ENCODE measurements at places on chromosomes 12 and 14.

GRCh38 chr14:64704143-64704742 is at the start of gene PLEKHG3:
Gene PLEKHG3, plus strand, starts transcription at chr14:64704424. Its CDS starts 23,208 bp downstream, at chr14:64727632.
- DNase-seq, result peak; percentile 85

- no peak for DNase-seq
Measured at GRCh38 chr14:75200451-75200850, 24.0 kb upstream of the TMED10 start.

DNA sequence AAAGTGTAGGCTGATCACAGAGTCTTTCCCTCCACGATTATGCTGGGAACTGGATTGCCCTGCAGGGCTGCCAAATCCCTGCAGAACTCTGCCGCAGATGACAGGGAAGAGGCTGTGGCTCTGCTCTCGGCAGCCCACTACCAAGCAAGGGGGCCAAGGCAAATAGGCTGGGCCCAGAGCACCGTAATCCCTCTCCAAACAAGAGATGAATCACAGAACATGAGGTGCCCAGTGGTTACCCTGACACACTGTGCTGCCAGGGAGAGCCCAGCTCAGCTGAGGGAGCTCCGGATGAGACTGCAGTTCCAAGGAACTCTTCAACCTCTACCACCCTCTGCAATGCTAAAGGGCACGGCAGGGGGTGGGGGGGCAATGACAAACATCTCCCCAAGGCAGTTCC is 33.9 kb downstream of the STON2 start:
- no peak for DNase-seq

DNA sequence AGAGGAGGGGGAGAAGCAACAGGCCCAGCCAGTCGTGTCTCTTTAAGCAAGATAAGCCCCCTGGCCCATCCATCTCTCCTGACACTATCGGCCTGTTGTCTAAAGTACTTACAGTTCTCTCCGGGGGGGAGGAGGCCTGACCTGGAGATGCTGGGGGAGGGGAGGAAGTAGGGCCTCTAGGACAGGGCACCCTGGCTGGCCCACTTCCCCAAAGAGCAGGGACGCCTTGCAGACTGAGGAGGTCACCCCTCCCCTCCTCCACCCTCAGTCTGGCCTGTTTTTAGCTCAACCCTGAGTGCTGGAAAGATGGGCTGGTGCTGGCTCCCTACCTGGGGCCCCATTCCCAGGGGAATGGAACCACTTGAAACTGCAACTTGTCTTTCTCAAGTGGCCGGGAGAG is 70.3 kb downstream of the TBX5 start:
- no peak for DNase-seq

DNA sequence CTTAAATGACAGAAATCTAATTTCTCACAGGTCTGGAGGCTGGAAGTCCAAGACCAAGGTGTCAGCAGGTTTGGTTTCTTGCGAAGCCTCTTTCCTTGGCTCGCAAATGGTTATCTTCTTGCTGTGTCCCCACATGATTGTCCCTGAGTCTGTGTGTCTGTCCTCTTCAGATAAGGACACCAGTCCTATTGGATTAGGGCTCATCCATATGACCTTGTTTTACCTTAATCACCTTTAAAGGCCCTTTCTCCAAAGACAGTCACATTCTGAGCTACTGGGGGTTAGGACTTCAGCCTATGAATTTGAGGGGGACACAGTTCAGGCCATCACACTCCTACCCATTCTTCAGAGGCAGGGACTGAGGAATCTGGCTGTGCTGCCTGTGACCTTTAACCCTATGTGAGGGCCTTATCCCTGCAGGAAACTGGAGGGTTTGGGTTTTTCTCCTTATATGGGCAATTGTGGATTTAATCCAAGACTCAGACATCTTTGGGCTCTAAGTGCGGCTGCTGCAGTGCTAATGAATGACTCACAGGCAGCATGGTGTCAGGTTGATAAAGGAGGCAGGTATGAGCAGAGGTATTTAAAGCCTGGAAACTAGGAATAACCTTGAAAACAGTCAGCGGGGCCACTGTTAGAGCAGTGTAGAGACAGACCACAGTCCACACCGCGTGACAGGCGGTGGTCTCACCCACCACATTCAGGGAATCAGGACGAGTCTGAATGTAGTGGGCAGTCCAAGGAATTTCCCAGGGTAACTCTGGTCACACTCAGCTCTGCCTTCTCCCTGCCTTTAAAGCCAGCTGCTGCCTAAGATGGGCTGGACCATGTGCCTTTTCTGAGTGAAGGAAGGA is 10.2 kb downstream of the TPCN1 start:
- no peak for DNase-seq

DNA sequence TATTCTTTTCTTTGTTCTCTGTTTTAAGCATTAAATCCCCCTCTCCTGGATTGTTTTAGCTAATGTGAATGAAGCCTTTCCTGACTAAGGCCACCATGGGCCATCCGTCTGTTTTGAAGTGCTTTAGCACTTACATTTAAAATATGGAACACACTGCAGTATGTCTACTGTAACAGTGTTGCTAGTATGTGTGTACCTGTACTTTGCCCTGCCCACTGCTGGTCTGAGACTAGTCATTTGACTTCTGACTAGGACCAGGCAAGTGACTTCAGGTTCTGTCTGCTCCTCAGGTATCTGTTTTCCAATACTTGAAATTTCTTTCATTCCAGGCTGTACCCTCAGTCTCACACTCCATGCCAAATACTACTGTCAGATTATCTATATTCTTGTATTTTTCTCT is 120.1 kb upstream of the TSPAN8 start:
- no peak for DNase-seq

- DNase-seq, result no peak
Measured at GRCh38 chr12:132384916-132385774, 55.8 kb upstream of the GALNT9 start.

DNA sequence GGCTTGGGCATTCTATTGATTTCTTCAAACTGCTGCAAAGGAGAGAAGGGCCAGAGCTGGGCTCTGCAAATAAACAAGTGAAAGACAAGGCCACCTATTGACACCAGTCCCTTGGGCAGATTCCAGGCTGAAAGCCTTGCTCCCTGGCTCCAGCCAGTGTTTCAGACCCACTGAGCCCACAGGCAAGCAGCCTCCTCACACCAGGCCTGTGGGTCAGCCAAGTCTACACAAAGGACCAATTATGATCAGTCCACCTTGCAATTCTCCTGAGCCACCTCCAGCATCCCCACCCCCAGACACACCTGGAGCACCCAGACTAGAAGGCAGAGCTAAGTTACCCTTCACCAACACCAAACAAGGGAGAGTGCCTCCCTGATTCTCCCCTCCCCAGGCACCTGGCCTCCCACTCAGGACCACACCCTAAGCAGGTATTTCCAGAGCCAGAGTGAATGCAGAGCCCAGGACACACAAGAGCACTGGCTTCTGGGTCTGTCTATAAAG is 13.8 kb downstream of the ACTN1 start:
- DNase-seq, result no peak

DNA sequence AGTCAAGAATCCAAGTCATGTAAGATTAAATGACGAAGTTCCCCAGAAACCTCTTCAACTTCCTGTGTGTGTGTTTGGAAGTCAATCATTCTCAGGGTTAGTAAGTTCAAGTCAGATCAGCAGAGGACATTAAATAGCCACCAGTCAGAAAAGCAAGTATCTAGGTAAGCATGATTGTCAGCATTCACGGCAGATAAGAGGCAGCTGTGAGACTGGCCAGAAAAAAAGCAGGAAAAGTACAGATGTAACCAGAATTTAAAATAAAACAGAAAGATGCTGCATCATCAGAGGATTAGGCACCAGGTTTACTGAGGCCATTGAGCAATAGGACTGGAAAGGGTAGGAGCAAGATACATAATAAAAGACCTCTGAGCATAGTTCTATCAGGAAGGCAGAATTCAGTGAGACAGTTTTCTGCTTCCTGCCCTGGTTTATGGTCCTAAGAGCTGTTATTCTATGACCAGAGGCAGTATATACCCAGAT is 606.9 kb downstream of the FSCB start:
- DNase-seq, result no peak

DNA sequence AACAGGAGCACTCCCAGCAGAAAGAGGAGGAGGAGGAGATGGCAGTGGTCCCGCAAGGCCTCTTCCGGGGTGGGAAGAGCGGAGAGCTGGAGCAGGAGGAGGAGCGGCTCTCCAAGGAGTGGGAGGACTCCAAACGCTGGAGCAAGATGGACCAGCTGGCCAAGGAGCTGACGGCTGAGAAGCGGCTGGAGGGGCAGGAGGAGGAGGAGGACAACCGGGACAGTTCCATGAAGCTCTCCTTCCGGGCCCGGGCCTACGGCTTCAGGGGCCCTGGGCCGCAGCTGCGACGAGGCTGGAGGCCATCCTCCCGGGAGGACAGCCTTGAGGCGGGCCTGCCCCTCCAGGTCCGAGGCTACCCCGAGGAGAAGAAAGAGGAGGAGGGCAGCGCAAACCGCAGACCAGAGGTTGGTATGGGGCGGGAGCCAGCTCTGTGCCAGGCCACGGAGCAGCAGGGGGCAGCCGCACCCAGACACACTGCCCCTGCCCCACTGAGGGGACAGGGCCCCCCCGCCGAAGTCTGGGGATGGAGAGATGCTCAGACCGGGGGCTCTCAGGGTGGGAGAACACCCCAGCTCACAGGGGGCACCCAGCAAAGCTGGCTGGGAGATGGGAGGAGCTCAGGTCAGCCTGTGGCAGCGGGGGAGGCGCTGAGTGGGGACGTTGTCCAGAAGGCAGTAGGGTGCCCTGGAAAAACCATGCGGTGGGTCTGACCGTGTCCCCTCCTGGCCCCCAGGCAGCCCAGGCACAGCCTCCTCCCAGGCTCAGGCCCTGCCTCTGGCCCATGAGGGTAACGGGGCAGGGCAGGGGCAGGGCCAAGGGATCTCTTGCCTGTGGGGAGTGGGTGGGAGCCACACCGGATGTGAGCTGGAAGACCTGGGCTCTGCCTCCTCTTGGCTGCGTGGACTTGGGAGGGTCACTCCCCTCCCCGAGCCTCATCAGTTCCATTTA is 9.8 kb downstream of the CHGA start:
- no peak for DNase-seq

DNA sequence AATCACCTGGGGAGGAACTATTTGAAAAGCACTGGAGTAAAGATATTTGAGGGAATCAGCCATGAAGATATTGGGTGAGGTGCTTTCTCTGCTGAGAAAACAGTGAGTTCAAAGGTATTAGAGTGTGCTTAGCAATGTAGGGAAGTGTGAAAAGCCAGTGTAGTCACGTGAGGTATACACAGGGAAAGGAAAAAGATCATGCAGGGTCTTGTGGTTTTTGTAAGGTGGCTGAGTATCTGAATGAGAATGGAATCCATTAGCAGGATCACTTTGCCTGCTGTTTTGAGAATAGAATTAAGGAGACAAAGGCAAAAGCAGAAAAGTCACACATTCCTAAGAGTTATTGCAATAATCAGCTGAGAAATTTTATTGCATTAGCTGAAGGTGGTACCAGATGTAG is 193.0 kb downstream of the PIK3C2G start:
- no peak for DNase-seq

DNA sequence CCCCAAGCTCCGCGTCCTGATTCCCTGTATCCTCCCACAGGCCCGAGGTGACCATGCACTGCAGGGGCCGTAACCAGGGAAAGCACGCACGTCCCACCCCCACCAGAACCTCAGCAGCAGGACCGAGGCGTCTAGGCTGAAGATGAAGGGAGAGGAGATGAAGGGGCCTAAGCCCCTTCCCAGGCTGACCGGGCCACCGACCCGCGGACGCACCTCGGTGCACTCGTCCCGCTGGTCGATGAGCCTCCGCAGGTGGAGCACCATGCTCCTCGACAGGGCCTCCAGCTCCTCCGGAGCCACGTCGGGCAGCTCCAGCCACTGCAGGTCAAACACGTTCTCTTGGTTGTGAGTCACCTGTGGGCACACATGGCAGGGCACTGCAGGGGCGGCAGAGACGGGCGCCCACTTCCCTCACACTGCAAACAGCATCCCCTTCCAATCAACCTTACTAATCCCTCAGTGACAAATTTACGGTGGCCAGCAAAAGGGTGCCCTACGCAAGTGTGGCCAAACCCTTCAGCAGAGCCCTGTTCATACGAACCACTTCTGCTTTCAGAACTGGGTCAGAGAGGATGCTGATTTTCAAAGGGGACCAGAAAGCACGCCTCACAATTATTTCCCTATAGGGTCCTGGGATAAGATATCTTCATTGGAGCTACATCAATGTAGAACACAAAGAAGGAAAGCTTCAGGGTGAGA is 77.8 kb downstream of the CCDC88C start:
- no peak for DNase-seq

- DNase-seq, result no peak
Measured at GRCh38 chr12:42382013-42382696, 56.2 kb downstream of the PPHLN1 start.

DNA sequence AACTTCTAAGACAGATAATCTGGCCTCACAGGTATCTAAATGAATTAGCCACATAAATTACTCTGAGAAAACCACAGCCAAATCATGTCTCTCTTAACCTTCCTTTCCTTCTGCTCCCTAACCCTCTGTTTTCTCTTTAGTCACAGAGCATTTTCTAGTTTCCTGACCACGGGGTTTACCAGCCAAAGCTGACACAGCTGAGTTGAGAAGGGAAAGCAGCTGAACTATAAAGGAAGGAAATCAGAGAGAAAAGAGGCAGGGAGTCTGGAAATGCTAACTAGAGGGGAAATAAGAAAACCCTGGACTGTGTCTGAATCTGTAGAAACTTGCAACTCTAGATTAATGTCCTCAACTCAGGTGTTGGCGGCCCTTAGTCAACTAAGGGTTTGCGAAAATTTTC is 24.4 kb downstream of the ANKS1B start:
- DNase-seq, result no peak

DNA sequence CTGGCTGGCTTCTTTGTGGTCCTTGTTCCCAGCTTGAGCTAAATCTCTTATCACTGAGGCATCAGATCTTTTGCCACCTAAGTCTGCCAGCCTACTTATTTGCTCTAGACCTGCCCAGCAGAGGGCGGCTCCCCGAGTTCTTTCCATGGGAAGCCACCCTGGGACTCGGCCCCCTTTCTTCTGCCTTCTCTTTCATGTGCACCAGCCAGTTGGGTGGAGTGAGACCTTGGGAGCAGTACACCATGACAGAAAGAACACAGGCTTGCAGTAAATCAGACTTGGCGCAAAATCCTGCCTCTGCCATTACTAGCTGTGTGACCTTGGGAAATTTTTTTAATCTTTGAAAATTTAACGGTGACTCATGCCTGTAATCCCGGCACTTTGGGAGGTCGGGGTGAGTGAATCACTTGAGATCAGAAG is 7.4 kb downstream of the SMAGP start:
- no peak for DNase-seq

GRCh38 chr12:29710104-29710503 is 73.6 kb downstream of the TMTC1 start:
- DNase-seq, result peak; percentile 39

DNA sequence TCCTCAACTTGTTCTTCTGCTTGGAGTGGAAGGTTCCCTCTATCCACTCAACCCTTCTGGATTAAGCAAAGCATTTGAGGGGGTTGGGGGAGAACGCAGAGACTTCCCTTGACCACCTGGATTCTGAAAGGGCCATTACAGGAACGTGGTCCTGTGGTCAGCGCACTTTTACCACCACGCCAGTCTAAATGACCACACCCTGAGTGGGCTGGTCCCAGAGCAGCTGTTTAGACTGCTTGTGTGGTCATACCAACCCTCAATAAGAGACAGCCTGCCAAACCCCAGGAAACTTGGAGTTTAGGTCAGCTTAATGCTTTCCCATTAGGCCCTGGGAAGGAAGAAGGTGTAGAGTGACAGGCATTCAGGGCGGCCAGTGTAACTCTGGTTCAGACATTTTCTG is 165.5 kb upstream of the ATP2B1 start:
- peak; percentile 20 for DNase-seq

GRCh38 chr14:70838076-70838475 is 28.8 kb upstream of the MAP3K9 start:
- DNase-seq, result no peak

GRCh38 chr14:30822080-30822571 is 52.2 kb upstream of the COCH start:
- DNase-seq, result no peak

- peak; percentile 20 for DNase-seq
Measured at GRCh38 chr12:14769466-14769968, 33.8 kb downstream of the WBP11 start.

GRCh38 chr12:12474931-12475795 is 87.5 kb downstream of the DUSP16 start:
- DNase-seq, result no peak
